ENCODE measurements at places on chromosomes 5 and 9.

- no peak for DNase-seq
Measured at GRCh38 chr5:175452166-175452565, 8.2 kb upstream of the DRD1 start.

DNA sequence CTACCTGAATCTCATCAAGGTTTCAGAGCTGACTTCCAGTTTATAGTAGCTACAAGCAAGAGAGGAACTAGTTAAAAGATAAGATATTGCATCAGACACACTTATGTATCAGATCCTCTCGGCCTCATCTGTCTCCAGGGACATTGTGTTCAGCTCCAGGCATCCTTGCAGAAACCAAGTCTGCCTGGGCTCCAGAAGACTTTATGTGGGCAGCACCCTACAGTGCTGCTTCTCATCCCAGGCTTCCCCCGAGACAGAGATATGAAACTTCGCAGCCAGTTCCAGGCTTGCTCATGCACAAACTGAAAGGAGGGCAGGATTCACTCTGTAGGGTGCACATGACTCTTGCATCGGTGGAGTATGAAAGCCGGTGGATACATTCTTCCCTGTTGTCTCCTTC, 33.9 kb upstream of the FOXB2 start:
- no peak for DNase-seq

DNA sequence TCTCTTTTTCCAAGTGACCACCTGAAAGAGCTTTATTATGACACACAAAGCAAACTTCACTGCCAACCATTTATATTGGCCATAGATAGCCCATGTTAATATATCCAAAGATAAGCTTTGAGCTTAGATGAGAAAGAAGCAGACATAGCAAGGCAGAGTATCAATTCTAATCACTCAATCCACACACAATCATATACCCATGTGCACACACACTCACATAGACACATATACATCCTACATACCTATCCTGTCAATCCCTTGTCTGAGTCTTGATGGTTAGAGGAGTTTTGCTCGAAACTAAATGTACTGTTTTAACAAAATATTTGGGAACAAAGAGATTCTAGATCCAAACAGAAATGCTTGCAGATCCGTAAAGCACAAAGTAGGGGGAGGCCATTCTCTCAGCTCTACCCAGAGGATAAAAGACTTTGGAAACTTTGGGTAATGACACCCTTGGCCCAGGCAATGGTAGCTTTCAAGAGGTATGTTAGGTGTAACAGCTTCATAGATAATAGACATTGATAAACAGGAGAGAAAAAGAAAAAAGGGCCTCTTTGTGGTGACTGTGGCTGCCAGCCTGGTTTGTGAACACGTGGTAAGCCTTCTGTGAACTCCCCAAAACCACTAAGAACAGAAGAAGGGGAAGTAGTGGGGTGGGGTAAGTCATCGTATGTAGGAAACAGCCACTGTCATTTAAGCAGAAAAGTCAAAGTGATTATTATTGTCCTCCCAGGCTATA, 121.6 kb downstream of the TLR4 start:
- DNase-seq: no peak

- no peak for DNase-seq
Measured at GRCh38 chr5:4520559-4520958, 619.6 kb upstream of the ADAMTS16 start.

- no peak for DNase-seq
Measured at GRCh38 chr9:96661711-96662110, 6.6 kb upstream of the PRXL2C start.

DNA sequence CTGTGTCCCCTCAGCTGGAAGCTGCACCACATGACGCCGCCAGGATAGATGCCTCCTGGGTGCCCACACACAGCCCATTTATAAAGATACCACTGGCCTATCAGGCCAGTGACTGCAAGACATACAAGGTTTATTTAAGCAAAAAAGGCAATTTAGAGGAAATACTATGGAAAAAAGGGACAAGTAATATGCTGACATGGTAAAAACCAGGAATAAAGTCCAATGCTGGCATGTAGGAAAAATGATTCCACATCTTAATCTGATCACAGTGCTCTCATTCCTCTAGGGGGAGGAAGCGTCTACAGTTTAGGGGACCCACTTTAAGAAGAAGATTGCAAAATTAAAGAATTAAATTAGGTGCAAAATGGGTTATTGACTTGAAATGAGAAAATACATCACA, 80.1 kb downstream of the ZNF354C start:
- DNase-seq: no peak

- DNase-seq: no peak
Measured at GRCh38 chr9:129696944-129697655, 31.7 kb downstream of the PRRX2 start.

- DNase-seq: no peak
Measured at GRCh38 chr9:79054500-79054899, 517.3 kb upstream of the TLE4 start.

GRCh38 chr5:124596595-124597421, 149.6 kb downstream of the ZNF608 start:
- DNase-seq: no peak

- no peak for DNase-seq
Measured at GRCh38 chr5:131272307-131272706, 8.5 kb downstream of the CDC42SE2 start.

GRCh38 chr5:37730896-37731455, 108.9 kb downstream of the GDNF start:
- no peak for DNase-seq

GRCh38 chr9:88766778-88767503, 224.3 kb upstream of the S1PR3 start:
- no peak for DNase-seq

DNA sequence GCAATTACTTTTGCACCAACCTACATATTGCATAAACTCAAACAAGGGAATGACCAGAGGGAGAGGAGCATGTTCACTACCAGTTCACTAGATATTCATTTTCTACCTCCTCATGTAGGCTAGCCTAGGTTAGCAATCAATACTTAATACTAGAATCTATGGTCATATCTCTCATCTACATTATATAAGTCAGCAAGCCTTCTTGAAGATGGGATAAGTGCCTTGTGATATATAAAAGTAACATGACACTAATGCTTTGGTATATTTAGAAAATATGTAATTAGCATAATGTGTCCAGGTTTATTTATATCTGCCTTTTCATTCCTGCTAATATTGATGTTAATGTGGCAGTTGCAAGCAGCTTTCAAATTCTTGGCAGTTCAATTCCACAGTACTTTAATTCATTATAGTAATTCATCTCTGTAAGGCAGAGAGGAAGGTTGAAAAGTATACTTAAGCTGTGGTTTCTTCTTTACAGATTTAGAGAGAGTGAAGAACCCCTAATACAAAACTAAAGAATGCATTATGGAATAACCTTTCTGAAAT, 1613.2 kb upstream of the ACO1 start:
- no peak for DNase-seq

- no peak for DNase-seq
Measured at GRCh38 chr9:70594386-70594944, 180.0 kb upstream of the KLF9 start.

DNA sequence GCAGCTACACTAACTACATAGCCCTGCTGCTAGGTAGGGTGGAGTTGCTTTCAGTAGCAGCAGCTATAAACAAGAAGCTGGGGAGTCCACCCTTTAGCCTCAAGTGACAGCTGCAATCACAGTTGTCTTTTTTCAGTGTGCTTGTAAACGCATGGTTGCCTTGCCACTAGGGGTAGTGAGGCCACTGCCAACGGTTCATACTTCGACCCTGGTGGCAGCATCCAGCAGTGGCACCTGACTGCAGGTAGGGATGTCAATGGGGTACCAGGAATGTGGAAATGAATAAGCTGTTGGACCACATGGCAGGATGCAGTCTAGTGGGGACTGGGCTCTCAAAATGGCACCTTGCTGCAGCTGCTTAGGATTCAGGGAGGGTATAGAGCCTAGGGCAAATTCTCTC, 367.2 kb downstream of the RASEF start:
- DNase-seq: no peak

- no peak for DNase-seq
Measured at GRCh38 chr5:109278141-109278540, 131.6 kb downstream of the PJA2 start.

DNA sequence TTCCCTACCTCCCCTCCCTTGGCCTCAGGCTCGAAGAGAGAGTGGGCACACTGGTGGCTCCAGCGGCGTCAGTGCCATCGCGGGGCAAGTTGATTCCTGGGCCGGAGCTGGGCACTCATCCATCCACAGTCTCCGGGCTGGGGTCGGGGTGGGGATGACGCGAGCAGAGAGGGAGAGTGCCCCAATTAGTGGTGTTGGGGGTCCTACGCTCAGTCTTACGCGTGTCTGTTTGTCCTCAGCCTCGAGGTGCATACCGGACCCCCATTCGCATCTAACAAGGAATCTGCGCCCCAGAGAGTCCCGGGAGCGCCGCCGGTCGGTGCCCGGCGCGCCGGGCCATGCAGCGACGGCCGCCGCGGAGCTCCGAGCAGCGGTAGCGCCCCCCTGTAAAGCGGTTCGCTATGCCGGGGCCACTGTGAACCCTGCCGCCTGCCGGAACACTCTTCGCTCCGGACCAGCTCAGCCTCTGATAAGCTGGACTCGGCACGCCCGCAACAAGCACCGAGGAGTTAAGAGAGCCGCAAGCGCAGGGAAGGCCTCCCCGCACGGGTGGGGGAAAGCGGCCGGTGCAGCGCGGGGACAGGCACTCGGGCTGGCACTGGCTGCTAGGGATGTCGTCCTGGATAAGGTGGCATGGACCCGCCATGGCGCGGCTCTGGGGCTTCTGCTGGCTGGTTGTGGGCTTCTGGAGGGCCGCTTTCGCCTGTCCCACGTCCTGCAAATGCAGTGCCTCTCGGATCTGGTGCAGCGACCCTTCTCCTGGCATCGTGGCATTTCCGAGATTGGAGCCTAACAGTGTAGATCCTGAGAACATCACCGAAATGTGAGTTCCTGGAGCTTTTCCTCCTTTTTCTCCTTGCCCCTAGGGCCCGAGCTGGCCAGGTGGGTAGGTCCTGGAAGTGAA, 861 bp downstream of the NTRK2 start:
- DNase-seq: no peak

- DNase-seq: no peak
Measured at GRCh38 chr5:154238776-154239481, 48.4 kb downstream of the GALNT10 start.

GRCh38 chr5:6556089-6556801, 76.6 kb downstream of the NSUN2 start:
- no peak for DNase-seq

- no peak for DNase-seq
Measured at GRCh38 chr9:108861997-108862396, at the start of gene ACTL7A. ACTL7A (plus strand) TSS chr9:108862266; CDS start chr9:108862323, 57 bp downstream.

- DNase-seq: no peak
Measured at GRCh38 chr9:14909601-14909960, 647 bp downstream of the FREM1 start.

DNA sequence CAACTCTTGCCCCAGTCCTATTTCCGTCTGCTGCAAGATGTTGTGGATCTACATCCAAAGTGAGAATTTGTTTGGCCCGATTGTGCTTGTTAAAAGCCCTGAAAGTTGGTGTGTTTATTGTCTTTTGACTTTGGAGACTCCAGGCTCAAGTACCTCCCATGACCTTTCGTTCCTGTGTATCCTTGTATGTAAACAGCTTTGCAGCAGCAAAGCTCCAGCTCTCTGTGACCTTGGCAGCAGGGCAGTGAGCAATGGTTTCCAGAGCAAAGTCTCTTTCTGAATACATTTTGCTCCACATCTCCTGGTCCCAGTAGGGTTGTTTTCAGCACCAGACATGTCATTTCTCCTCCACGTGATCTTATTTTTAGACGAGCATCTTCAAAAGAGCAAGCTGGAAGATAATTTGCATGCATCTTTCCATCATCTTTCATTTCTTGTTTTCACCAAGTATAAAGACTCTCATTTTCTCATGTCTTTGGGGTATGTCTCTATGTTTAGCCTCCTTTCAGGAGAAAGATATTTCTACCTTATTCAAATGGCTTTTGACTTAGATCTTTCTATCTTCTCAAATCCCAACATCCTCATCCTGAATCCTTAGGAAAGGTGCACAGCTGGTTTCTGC, 68.1 kb upstream of the ERCC6L2 start:
- no peak for DNase-seq

- no peak for DNase-seq
Measured at GRCh38 chr5:57529864-57530263, 47.3 kb upstream of the ACTBL2 start.

GRCh38 chr5:133332439-133333024, 279.8 kb downstream of the FSTL4 start:
- no peak for DNase-seq

DNA sequence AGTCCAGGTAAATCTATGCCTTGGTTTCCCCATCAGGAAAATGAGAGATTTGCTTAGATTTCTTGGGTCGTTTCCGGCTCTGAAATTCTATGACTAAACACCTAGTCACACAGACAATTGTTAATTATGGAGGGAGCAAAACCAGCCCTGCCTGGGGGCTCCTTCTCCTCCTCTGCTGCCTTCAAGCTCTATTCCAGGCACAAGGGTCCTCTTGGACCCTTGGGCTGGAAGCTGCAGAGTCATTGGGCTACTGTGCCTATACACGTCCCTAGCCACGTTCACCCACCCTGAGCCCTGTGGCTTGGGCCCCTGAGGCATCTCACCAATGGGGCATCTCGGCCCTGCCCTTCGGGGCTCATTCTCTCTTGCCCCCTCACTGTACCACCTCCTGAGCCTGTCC, 73.8 kb upstream of the TBC1D2 start:
- no peak for DNase-seq

- DNase-seq: no peak
Measured at GRCh38 chr9:78666818-78667414, 370.0 kb downstream of the PSAT1 start.

DNA sequence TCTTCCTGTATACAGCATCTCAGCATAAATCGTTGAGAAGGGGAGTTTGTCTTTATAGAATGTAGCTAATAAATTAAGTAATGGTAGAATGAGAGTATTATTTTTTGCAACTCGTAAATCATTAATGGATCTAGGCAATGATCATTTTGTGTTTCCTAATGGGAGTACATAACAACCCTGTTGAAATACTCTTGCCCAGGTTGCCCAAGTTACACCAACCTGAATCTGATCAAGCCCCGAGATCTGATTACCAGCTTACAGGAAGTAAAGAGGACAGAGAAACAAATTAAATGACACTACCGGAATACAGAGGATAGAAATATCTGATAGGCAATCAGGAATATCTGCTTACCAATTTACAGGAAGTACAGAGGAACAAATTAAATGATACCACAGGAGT, 107.3 kb downstream of the AOPEP start:
- no peak for DNase-seq

GRCh38 chr5:136309376-136309775, 56.0 kb downstream of the TRPC7 start:
- no peak for DNase-seq

DNA sequence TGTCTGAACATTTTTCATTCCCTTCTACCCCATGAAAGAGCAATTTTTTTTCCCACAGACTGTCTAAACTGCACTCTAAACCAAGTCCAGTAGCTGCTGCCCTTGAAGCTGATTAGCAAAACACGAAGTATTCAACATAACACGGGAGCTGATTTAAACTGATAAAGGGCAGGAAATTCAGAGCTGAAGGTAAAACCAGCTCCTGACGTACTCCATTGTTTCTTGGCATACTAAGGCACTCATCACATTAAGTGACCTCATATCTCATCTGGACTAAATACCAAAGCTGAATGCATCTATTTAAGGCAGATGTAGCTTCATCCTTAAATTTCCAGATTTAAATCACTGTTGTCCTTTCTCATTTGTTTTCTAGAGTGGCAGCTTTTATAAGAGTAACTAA, 12.0 kb downstream of the GDF9 start:
- no peak for DNase-seq
